ENCODE measurements at places on chromosomes 7 and 10. TPM values are rescaled to one million over a fixed set of nuclear protein-coding genes. Genes with fewer than 3 reads are reported as not detected.

GRCh38 chr10:130054021-130054420, 56.6 kb downstream of the C10orf143 start:
- no peaks in the 10 kb centered on the region for H3K4me1 ChIP-seq
- no peaks in the 10 kb centered on the region for H3K27me3 ChIP-seq
- H3K4me3 ChIP-seq, result no peak overlapping the region
- no peaks in the 10 kb centered on the region for H3K36me3 ChIP-seq
- no peak overlapping the region for H3K27ac ChIP-seq
- DNase-seq, result no peak

DNA sequence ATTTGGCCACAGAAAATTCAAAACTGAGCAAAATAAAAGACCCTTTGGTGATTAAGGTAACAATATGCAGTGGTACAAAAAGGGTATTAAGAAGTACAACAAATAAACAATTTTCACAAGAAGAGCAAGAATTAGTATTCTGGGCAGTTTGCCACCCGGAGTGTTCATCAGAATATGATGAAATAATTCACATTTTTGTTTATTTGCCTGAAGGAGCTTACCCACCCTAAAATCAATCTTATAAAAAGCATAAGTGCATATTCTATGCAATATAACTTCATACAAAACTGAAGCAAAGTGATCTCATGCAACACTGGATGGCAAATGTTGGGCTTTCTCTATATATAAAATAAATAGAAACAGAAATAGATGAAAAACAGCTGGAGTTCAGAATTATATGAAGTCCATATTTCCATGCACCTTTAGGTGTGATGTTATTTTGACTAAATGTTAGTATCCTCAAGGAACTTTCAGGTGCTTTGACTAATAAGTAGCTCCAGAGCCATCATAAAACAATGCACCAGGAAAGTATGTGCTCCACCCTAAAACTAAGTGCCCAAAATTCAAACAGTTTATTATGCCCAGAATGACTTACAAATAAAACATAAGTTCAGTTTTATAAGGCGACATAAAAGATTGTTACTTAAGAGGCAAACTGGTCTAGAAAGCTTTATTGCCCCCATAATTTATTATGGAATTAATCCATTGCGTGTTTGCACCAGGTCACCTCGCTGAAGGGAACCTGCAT, 474.3 kb downstream of the SEMA3D start:
- DNase-seq, result no peak
- no peaks in the 10 kb centered on the region for H3K36me3 ChIP-seq
- H3K4me1 ChIP-seq, result no peaks in the 10 kb centered on the region
- no peak overlapping the region for H3K27ac ChIP-seq

GRCh38 chr7:24971333-24972165, 8.4 kb downstream of the OSBPL3 start:
- H3K27ac ChIP-seq, result no peak overlapping the region
- H3K4me1 ChIP-seq, result peaks cover 81% of the 10 kb centered on the region
- DNase-seq, result peak; percentile 17

DNA sequence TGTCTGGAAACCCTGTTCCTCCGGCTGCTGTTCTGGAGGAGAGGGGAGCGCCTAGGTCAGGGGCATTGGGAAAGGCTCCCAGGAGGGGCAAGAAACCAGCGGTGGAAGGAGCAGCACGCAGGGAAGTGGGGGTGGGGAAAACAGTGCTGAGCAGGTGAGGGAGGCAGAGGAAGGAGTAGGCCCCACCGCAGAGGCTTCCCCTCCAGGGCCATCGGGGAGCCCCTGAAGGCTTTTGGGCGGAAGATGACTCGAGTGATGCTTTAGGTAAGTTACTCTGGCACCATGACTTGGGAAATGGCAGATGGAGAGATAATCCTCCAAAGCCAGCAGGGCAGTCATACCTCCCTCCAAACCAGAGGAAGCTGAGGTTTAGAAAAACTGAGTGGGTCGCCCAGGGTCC, 106.5 kb upstream of the ANLN start:
- no peaks in the 10 kb centered on the region for H3K27me3 ChIP-seq
- no peak for DNase-seq
- H3K4me1 ChIP-seq, result peaks cover 82% of the 10 kb centered on the region

DNA sequence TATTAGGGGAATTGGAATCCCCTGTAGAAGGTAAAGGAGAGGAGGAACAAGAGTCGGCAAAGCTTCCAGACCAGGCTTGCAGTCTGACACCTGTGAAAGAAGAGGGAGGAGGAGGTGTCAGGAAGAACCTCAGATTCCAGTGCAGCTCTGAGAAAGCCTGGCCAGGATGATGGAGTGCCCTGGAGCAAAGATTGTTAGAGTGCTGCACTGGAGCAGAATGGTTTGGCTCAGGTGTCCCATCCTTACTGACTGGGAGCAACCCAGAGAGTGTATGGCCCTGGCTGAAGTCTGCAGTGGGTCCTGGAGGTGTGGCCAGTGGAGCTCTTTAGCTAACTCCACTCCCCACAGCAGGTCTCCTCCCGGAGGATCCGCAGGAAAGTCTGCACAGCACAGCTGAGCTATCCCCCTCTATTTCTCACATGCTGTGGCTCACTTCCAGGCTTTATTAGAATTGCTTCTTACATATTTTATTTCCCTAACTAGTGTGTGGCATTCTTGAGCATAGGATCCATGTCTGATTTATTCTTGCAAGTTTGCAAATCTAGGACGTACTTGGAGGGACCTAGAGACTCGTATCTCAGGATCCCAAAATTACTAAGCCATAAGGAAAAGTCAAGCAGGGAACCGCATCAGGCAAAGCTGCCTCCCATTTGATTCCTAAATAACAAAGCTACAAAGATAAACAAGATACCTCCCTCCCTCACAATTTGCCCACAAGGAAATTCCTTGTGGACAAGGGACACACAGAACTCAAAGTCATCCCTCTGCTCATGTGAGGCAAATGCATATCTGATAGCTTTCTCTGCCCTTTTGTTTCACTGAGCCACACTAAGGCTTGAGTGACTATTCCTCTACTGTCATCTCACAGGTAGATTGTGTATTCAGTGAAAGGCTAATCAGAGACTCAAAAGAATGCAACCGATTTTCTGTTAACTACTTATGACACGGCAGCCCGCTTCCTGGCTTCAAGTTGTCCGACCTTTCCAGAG, 58.8 kb downstream of the VIM start:
- H3K4me3 ChIP-seq, result no peak overlapping the region
- DNase-seq, result no peak
- H3K4me1 ChIP-seq, result no peaks in the 10 kb centered on the region

- H3K27ac ChIP-seq, result no peak overlapping the region
- no peak overlapping the region for H3K4me3 ChIP-seq
- no peak for DNase-seq
Observed at GRCh38 chr7:67619175-67619574, 622.5 kb downstream of the TYW1 start.

GRCh38 chr7:1669954-1670893, at the start of gene ELFN1:
ELFN1 (plus strand) TSS chr7:1670277; CDS start chr7:1744597, 74,320 bp downstream.
- no peak within 1 kb of the TSS for H3K27ac ChIP-seq
- peaks cover 29% of the 10 kb centered on the region for H3K27me3 ChIP-seq
- no peak for DNase-seq
- no peaks in the 10 kb centered on the region for H3K36me3 ChIP-seq
- H3K4me1 ChIP-seq, result peaks cover 8% of the 10 kb centered on the region

GRCh38 chr10:47037654-47038425, 126.6 kb downstream of the PTPN20 start:
- H3K4me1 ChIP-seq, result no peaks in the 10 kb centered on the region
- H3K4me3 ChIP-seq, result no peak overlapping the region
- H3K27me3 ChIP-seq, result no peaks in the 10 kb centered on the region
- H3K27ac ChIP-seq, result no peak overlapping the region
- no peaks in the 10 kb centered on the region for H3K36me3 ChIP-seq

DNA sequence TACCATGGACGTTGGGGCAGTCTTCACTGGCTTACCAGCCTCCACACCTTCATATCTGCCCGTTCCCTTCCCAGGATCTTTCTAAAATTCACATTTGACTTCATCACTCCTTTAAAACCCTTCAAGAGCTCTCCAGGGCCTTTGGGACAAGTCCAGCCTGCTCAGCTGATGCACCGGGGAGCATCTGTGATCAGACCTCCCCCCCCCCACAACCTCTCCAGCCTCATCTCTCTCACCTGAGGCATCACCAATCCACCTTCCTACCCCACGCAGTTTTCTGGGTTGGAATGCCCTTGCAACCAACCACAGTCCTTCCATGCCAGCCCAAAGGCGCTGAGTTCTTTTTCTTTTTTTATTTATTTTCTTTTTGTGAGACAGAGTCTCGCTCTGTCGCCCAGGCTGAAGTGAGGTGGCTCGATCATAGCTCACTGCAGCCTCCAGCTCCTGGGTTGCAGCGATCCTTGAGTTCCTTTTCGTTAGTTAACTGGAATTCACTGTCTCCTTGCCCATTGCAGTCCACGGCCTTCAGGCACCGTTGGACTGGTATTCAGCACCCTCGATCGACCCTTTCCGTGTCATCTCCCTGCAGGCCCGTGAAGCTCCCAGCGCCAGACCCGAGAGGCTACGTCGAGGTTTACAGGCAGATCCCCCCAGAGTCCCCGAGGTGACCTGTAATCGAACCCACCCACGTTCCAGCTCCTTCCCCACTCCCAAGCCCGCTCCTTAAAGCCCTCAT, 654 bp downstream of the ALKBH4 start:
- no peak for DNase-seq
- peaks cover 9% of the 10 kb centered on the region for H3K36me3 ChIP-seq
- peaks cover 29% of the 10 kb centered on the region for H3K4me1 ChIP-seq
- H3K27ac ChIP-seq, result peak overlapping the region; percentile 80
- no peaks in the 10 kb centered on the region for H3K27me3 ChIP-seq
- peak overlapping the region; percentile 96 for H3K4me3 ChIP-seq

DNA sequence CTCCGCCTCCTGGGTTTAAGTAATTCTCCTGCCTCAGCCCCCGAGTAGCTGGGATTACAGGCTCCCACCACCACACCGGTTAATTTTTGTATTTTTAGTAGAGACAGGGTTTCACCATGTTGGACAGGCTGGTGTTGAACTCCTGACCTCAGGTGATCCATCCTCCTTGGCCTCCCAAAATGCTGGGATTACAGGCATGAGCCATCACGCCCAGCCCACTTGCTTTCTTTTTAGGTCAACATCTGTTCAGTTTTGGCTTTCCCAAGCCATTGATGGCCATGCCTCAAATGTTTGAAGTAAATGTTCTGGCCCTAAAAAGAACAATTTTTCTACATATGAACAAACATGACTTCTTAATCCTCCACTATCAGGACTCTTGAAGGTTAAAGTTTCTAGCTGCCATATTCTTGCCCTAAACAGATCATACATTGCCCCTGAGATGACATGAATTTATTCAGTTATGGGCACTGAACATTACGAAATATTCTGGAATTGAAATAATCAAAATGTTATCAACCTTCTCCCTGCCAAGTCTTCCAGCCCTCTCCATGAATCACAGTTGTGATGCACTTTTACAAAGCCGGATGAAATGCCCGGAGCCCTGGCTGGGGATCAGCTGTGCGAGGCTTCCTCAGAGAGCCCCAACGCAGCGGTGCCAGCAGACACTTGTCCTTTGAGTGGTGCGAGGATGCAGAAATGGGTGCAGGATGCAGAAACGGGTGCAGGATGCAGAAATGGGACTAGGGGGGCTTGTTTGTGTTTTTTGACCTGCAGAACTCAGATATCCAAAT, 2.9 kb downstream of the MRLN start:
- no peak for DNase-seq
- H3K27ac ChIP-seq, result no peak overlapping the region
- H3K4me3 ChIP-seq, result no peak overlapping the region
- H3K27me3 ChIP-seq, result peaks cover 12% of the 10 kb centered on the region
- no peaks in the 10 kb centered on the region for H3K4me1 ChIP-seq
- no peaks in the 10 kb centered on the region for H3K36me3 ChIP-seq

DNA sequence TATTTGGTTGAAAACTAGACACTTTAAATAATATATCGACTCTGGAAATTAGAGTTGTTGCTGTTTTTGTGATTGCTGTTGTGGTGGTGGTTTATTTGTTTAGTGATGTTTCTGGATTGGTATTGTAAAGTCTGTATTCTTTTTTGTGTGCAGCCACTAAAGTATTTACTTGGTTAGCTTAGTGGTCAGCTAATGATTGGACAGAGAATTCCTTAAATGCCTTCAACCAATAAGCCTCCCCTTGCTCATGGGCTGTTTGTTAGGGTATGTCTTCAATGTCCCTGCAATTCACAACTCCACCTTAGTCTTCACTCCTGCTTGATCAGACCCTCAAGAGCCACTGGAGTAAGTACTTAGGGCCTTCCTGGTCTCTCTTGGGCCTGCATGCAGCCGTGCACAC, 71.0 kb downstream of the PAXIP1 start:
- peaks cover 17% of the 10 kb centered on the region for H3K4me1 ChIP-seq
- H3K36me3 ChIP-seq, result peaks cover 18% of the 10 kb centered on the region
- no peak overlapping the region for H3K4me3 ChIP-seq
- DNase-seq, result no peak

DNA sequence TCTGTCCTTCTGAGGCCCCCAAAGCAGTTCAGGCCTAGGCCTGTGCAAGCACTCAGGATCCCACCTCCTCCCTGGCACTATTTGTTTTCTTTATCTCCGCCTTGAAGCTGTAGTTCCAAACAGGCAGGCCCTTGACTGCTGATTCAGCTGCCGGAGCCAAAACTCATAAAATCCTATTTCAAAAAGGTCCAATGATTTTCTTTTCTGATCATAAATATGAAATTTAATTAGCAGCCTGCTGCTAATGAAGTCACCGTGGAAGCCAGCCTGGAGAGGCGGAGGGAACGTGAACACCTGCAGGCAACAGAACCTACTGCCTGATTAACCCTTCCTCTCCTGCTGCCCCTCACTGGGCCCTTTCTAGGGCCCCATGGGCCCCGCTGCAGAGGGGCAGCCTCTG, 60.1 kb downstream of the CARD11 start:
- peak overlapping the region; percentile 60 for H3K27ac ChIP-seq
- no peak for DNase-seq
- peaks cover 73% of the 10 kb centered on the region for H3K4me1 ChIP-seq
- peaks cover 72% of the 10 kb centered on the region for H3K36me3 ChIP-seq

GRCh38 chr10:110226543-110226925, 19.1 kb downstream of the MXI1 start:
- H3K36me3 ChIP-seq, result peaks cover 20% of the 10 kb centered on the region
- peak overlapping the region; percentile 82 for H3K27ac ChIP-seq
- no peaks in the 10 kb centered on the region for H3K27me3 ChIP-seq
- H3K4me1 ChIP-seq, result peaks cover 47% of the 10 kb centered on the region

DNA sequence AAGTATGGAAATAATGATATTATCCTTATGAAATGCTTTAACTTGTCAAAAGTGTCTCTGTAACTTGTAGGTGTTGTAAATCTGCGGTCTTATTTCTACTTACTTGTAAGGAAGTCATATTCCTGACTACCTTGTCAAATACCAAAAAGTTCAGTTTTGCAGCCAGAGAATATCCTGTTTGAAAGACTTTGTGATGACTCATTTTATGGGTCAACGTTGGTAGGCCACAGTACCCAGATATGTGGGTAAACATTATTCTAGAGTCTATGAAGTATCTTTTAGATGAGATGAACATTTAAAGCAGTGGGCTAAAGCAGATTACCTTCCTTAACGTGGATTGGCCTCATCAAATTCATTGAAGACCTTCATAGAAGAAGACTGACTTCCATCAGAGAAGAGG, 195.3 kb downstream of the PPP1R9A start:
- no peaks in the 10 kb centered on the region for H3K4me1 ChIP-seq
- no peak overlapping the region for H3K27ac ChIP-seq
- no peaks in the 10 kb centered on the region for H3K27me3 ChIP-seq
- H3K4me3 ChIP-seq, result no peak overlapping the region

Gene MSMB
- not detected for total RNA-seq

Gene GTPBP10
- 26.6 TPM for total RNA-seq

Gene CPA4
- total RNA-seq, result not detected

Gene STEAP4
- total RNA-seq, result not detected

Gene FAM131B
- total RNA-seq, result 1.2 TPM

Gene LBX1
- not detected for total RNA-seq

All from activated CD4-positive, alpha-beta memory T cell treated with anti-CD3 and anti-CD28 coated beads, Interleukin-2, amount 10 ng/mL, durations not matched to agents 7 days and 5 days (primary cell).